ENCODE measurements at places on chromosomes 6 and 20. TPM values are rescaled to one million over a fixed set of nuclear protein-coding genes. Genes with fewer than 3 reads are reported as not detected.

Gene HLA-DQB2
- not detected for total RNA-seq

Gene CDH26
- total RNA-seq: 0.54 TPM

Gene DNAH8
- not detected for total RNA-seq

Gene IPCEF1
- not detected for total RNA-seq

Gene KIAA1755
- total RNA-seq: 0.13 TPM

Gene MCCD1
- total RNA-seq: not detected

Gene KIAA0408
- 5.6 TPM for total RNA-seq

Gene CD24
- total RNA-seq: 289 TPM

Gene RIPOR2
- total RNA-seq: 0.26 TPM

All from A549 treated with ZK216348 at 1 μM for 4 hours (cell line).